A549 treated with RU486 at 1 μM for 4 hours (cell line): ENCODE measurements at places on chromosomes 2 and 18. TPM values are rescaled to one million over a fixed set of nuclear protein-coding genes. Genes with fewer than 3 reads are reported as not detected.

The ALPI gene
- not detected in 5 replicates for total RNA-seq

The BMP10 gene
- total RNA-seq, result not detected in 5 replicates

The PROKR1 gene
- total RNA-seq, result not detected in 5 replicates

The BCL2 gene
- total RNA-seq, result 0.53 to 0.73 TPM (median 0.70 TPM) in 5 replicates

The R3HDM1 gene
- 24.9 to 29.0 TPM (median 27.1 TPM) in 5 replicates for total RNA-seq

The MC2R gene
- total RNA-seq, result not detected in 5 replicates

The DYNC1I2 gene
- 52.2 to 77.4 TPM (median 71.9 TPM) in 5 replicates for total RNA-seq

The MREG gene
- 5.3 to 6.8 TPM (median 5.7 TPM) in 5 replicates for total RNA-seq

The ARMC9 gene
- 13.3 to 16.7 TPM (median 15.8 TPM) in 5 replicates for total RNA-seq

The TUBB8B gene
- 0.32 TPM in 1 of 5 replicates, not detected in the others for total RNA-seq

The ZSCAN30 gene
- 0.53 to 0.96 TPM (median 0.71 TPM) in 5 replicates for total RNA-seq

The CCDC141 gene
- not detected in 5 replicates for total RNA-seq

The POTEI gene
- not detected in 5 replicates for total RNA-seq

The KCNF1 gene
- 24.5 to 43.7 TPM (median 39.9 TPM) in 5 replicates for total RNA-seq

The SF3B1 gene
- total RNA-seq, result 115 to 140 TPM (median 121 TPM) in 5 replicates

The CDH7 gene
- 0.05 TPM in 1 of 5 replicates, not detected in the others for total RNA-seq

The PLGLB2 gene
- total RNA-seq, result 0.16 to 0.39 TPM (median 0.22 TPM) in 4 of 5 replicates, not detected in the other

The TRAK2 gene
- total RNA-seq, result 8.9 to 14.4 TPM (median 13.2 TPM) in 5 replicates

The TMEM163 gene
- 0.13 to 0.19 TPM in 2 of 5 replicates, not detected in the others for total RNA-seq

The DCDC2C gene
- 0.24 to 0.54 TPM (median 0.30 TPM) in 5 replicates for total RNA-seq

The THADA gene
- 16.4 to 26.7 TPM (median 23.3 TPM) in 5 replicates for total RNA-seq

The GALNT14 gene
- 44.2 to 55.1 TPM (median 48.9 TPM) in 5 replicates for total RNA-seq

The PREB gene
- total RNA-seq, result 46.4 to 65.5 TPM (median 62.6 TPM) in 5 replicates

The GMPPA gene
- total RNA-seq, result 33.3 to 39.2 TPM (median 37.5 TPM) in 5 replicates

The RNPEPL1 gene
- 39.4 to 66.9 TPM (median 62.5 TPM) in 5 replicates for total RNA-seq

The INPP1 gene
- 24.5 to 29.4 TPM (median 26.3 TPM) in 5 replicates for total RNA-seq

The OTX1 gene
- 2.8 to 4.6 TPM (median 3.8 TPM) in 5 replicates for total RNA-seq

The PCARE gene
- not detected in 5 replicates for total RNA-seq

The TFPI gene
- 22.2 to 62.8 TPM (median 54.6 TPM) in 5 replicates for total RNA-seq

The KIF3C gene
- 48.1 to 60.4 TPM (median 52.5 TPM) in 5 replicates for total RNA-seq

The CNTNAP5 gene
- not detected in 5 replicates for total RNA-seq

The FBXO36 gene
- total RNA-seq, result 0.93 to 1.8 TPM (median 1.2 TPM) in 5 replicates

The DPP4 gene
- 0.30 to 0.71 TPM (median 0.62 TPM) in 5 replicates for total RNA-seq

The RAD51AP2 gene
- not detected in 5 replicates for total RNA-seq

The ARHGAP28 gene
- total RNA-seq, result 0.05 to 0.48 TPM (median 0.08 TPM) in 3 of 5 replicates, not detected in the others

The TLX2 gene
- total RNA-seq, result 0.22 to 0.45 TPM (median 0.34 TPM) in 5 replicates

The FRZB gene
- total RNA-seq, result 0.03 to 0.07 TPM in 2 of 5 replicates, not detected in the others

The CRYGC gene
- not detected in 5 replicates for total RNA-seq

The ALK gene
- total RNA-seq, result not detected in 5 replicates

The NHEJ1 gene
- 13.7 to 18.3 TPM (median 15.2 TPM) in 5 replicates for total RNA-seq

The MAP4K3 gene
- total RNA-seq, result 17.1 to 24.5 TPM (median 22.8 TPM) in 5 replicates

The GKN1 gene
- 0.34 to 1.2 TPM (median 0.54 TPM) in 5 replicates for total RNA-seq

The C2orf78 gene
- total RNA-seq, result not detected in 5 replicates

The NFATC1 gene
- 5.1 to 6.5 TPM (median 6.2 TPM) in 5 replicates for total RNA-seq
